ENCODE measurements at places on chromosomes 3 and 15. TPM values are rescaled to one million over a fixed set of nuclear protein-coding genes. Genes with fewer than 3 reads are reported as not detected.

- DNase-seq: no peak
Observed at GRCh38 chr15:29401644-29402043, 132.0 kb upstream of the NSMCE3 start.

Gene GABRR3
- not detected for total RNA-seq

Gene COL6A5
- total RNA-seq: under 0.01 TPM

Gene LDHAL6B
- not detected for total RNA-seq

- no peak for DNase-seq
Observed at GRCh38 chr3:180705619-180706018, 26.3 kb upstream of the CCDC39 start.

DNA sequence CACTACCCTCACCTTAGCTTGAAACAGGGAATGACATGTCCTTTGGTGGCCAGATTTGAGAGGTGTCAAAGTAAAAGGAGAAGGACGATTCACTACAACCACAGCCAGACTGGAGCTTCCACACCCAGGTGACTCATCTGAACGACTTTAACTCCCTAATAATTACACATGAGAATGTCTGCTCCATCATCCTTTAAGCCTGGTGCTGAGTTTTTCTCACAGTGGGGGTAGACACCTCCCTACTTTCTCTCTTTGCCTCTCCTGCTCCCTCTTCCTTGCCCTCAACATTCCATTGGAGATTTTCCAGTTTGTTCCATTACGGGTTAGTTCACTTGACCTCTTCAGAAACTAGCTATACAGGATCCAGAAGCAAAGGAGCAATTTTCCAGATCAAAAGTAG is 154.3 kb upstream of the BHLHE40 start:
- DNase-seq: peak; percentile 78

GRCh38 chr3:149771652-149772271 is 19.5 kb upstream of the COMMD2 start:
- peak; percentile 46 for DNase-seq

GRCh38 chr15:66692391-66692790 is 9.6 kb upstream of the SMAD6 start:
- DNase-seq: no peak

DNA sequence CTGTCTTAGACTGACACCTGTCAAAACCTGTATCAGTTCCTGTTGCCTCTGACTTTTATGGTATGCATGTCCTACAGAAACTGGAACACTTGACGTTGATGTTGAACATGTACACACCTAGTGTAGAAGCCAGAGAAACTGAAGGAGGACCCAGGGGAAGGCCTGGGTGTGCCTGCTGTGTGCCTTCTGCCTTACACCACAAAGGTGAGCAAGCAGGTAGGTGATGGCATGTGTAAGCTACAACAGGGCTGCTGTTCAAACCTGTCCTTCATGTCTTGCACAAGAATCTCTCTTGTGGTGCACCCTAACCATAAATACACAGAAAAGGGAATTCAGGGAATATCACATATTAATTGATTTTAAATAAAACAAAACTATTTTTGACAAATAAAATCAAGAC is 13.6 kb upstream of the AQP9 start:
- no peak for DNase-seq

Gene TLR9
- not detected for total RNA-seq

DNA sequence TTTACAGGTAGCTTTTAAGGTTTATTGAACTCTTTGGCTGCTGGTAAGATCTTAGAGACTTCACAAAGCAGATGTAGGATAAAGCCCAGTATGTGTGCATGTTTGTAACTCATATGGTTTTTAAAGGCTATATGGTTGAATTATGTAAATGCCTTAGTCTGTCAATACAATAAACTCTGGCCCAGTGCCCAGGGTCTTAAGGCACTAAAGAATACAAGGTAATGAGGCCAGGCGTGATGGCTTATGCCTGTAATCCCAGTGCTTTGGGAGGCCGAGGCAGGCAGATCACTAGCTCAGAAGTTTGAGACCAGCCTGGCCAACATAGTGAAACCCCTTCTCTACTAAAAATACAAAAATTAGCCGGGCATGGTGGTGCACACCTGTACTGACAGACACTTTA is 170.3 kb upstream of the CGNL1 start:
- DNase-seq: no peak

DNA sequence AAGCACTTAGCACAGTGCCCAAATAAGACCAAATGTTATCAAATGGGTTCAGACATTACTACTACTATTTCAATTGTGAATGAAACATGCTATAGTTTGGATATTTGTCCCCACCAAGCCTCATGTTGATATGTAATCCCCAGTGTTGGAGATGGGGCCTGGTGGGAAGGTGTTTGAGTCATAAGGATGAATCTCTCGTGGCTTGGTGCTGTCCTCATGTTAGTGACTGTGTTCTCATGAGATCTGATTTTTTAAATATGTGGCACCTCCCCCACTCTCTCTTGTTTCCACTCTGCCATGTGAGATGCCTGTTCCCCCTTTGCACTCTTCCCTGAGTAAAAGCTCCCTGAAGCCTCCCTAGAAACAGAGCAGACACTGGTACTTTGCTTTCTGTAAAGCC is 148.7 kb upstream of the TGFBR2 start:
- no peak for DNase-seq

DNA sequence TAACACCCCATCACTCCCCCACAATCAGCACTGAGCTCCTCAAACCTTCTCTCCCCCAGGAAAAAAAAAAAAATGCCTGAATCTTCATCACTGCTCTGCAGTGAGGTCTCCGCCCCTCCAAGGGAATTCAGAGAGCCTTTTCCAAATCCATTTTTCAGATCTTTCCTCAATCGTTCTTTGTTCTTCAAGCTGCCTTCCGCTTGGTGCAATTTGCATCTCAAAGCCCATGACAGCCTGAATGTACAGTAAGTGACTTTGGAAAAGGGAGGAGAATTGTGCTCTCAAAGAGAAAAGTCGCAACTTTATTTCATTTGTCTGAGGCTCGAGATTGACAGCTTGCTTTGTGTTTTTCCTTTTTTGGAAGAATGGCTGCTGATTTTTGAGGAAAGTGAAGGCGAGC is 75.0 kb downstream of the CORO2B start:
- DNase-seq: no peak

Gene GOLGA6L10
- total RNA-seq: 0.74 TPM

Gene GAP43
- total RNA-seq: 0.12 TPM

All from Daoy (cell line).